D341Med (cell line): ENCODE measurements at places on chromosomes 11 and 22.

GRCh38 chr11:104433751-104434150 is 269.8 kb upstream of the PDGFD start:
- no peak for DNase-seq

- no peak for DNase-seq
These were observed 117.6 kb downstream of the C11orf58 start for GRCh38 chr11:16856022-16856471.

DNA sequence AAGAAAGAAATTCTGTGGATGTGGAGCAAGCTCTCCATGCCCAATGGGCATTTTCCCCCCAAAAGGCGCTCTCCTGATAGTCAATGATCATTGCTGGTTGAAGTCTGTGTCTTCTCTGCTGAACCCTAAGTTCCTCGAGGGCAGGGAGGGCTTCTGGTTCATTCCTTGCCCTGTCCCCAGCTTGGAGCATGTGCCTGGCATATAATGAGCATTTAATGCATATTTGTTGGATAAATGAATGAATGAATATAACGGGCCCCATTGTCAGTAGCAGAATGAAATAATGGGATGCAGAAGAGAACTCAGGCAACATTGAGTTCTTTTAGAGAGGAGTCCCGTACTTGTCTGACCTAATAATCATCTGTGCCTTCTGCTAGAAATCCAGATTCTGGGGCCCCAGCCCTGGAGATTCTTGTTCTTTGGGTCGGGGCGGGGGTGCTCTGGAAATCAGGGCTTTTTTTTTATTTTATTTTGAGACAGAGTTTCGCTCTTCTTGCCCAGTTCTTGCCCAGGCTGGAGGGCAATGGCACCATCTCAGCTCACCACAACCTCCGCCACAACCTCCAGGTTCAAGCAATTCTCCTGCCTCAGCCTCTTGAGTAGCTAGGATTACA is 64.4 kb downstream of the CD82 start:
- peak; percentile 1 for DNase-seq

DNA sequence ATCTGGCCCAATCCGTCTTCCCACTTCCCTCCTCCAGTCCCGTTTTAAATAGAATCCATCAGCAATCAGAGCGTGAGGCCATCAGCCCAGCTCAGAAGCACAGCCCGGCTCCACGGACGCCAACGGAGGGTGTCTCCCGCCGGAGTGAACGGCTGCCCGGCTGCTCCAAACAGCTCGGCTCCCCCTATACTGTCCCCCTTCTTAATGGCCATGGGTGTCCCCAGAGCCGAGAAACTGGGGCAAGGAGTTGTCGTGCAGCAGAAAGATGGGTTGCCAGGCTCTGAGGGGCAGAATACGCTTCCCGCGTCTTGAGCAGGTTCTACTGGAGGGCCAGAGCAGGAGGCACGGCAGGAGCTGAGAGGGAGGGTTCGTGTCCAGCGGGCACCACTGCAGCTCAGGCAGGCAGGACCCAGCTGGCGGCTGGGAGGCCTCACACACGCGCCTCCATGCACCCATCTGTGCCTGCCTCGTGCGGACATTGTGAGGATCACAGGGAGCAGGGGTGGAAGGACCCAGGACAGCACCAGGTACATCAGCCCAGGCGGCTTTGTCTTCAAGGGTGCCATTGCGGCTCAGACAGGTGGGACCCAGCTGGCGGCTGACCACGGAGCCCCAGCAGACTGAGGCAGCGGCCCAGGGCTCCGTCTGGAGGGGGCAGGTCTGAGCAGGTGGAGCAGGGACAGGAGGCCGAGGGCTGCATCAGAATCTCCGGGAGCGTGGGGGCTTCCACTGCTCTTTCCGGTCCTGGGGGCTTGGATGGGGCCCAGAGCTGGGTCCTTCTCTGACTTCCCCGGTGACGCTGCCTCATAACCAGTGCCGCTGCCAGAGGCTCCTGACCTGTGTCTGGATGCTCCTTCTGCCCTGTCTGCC is 882.7 kb downstream of the BRD1 start:
- DNase-seq = no peak
